ENCODE measurements at places on chromosomes 2 and 18.

GRCh38 chr18:46273861-46274260 lies 169.7 kb downstream of the HAUS1 start:
- DNase-seq = no peak

- DNase-seq = no peak
Measured at GRCh38 chr18:67514901-67515540, 1.5 kb downstream of the DSEL start.

GRCh38 chr2:234161932-234162331 lies 111.4 kb downstream of the SPP2 start:
- DNase-seq = no peak

DNA sequence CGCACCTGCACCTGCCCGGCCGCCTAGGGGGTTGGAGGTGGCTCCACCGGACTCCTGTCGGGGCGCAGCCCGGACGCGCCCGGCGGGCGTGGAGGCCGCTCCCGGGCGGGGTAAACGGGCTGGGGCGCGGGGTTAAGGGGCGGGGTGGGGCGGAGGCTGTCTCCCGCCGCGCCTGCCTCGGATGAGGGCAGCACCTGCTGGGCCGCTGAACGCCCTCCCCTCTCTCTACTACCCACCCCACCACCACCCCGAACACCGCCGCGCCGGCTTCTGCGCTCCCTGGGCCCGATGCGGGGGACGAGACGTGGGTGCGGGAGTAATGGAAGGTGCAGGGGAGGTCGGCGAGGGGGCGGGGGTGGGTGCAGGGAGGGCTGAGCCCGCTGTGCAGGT lies 224.8 kb upstream of the ID2 start:
- DNase-seq = no peak

- DNase-seq = no peak
Measured at GRCh38 chr2:30400151-30400954, 46.7 kb upstream of the LCLAT1 start.

DNA sequence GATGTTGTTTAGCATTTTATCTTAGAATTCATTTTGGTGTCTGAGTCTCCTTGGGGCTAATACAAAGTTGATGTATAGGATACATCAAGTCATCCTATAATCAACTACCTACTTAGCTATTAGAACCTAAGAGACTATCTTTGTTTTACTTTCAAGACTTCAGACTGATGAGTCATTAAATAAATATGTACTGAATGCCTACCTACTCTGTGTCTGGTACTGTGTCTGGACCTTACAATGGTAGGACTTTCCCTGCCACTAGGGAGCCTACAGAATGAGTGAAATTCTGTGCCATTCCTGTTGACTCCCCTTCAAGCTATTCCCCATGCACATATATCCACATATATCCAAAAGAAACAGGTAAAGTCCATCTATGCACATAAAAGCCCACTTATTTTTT lies 114.5 kb downstream of the ERBB4 start:
- no peak for DNase-seq

Data from esophagus squamous epithelium (tissue), 5 donors.